ENCODE measurements at places on chromosomes 7 and 10.
A peak's percentile ranks its signal among the peaks of the same experiment; 100 is the strongest.

DNA sequence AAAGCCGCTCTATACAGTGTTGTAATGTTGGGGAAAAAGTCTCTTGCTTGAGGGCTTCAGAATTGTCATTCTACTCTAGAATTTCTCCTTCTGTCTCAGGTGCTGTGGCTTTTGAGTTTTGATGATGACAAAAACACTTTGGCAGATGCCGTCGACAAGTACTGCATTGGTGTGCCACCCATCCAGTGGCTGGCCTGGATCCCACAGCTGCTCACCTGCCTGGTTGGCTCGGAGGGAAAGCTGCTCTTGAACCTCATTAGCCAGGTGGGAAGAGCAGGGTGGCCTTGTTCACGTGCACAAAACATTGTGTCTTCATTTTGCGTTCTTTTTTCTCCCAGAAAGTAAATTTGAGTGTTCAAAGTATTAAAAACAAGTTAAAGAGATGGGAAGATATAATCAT, 112.0 kb downstream of the TRRAP start:
- DNase-seq = no peak

DNA sequence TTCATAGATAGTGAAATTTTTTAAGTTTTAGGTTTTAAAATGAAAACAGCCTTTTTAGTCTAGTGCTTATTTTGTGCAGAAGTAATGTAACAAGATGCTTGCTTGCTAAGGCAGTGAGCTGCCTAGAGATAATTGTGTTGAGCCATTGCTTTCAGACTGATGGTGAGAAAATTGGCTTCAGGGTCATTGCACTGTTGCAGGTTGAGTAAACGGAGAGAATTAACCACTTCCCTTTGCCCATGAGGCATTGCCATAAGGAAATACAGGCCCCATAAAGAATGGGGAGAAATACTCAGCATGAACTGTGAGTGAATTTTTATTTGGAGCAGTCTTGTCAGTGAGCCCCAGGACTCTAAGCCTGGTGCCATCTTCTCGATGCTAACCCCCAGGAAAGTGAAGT, 140.5 kb downstream of the LRRC4 start:
- DNase-seq = peak; percentile 62

DNA sequence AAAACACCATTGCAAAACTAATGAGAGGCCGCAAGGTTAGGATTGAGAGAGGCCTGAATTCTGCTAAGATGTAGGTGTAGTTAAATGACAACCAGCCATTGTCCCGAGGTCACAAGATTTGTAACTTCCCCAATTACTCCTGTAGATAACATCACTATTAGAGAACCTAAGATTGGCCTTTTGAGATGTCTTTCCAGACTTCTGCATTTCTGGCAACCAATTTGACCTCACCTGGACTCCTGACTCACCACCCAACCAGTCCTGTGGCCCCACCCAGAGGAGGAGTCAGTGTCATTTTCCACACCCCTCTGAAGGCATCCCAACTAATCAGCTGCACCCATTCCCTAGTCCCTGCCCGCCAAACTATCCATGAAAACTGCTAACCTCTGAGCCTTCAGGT, 115.7 kb downstream of the PRKAG2 start:
- no peak for DNase-seq

DNA sequence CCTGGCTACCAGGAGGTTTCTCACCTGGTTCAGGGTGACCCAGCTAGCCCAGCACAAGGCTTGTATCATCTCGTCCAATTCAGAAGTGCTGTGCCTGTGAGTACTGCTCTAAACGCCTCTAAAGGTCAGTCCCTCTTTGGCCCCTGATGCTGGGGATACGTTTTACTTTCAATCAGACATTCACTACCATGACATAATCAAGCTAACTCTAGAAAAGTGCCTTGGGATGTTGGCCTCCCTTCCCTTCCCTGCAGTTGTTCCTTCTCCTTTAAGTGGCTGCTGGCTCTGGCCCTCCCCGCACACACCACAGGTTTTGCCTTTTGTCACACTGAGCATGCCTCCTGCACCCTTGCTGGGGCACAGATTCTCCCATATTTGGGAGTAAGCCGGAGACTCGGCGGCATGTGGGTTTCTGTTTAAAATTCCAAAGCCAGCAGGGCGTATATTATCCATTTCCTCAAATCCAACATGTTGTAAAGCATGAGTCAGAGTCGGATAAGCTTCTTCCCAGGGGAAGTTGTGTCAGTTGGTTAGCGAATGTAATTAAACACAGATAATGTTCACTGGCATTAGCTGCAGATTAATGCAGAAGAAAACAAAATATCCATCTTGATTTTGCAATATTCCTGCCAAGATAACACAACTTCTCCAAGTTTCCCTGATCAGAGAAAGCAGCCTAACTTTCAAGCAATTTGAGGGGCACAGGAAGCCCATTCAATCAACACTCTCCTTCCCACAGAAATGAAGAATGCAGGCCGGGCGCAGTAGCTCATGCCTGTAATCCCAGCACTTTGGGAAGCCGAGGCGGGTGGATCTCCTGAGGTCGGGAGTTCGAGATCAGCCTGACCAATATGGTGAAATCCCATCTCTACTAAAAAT, 31.8 kb upstream of the VCL start:
- peak; percentile 92 for DNase-seq

GRCh38 chr7:142784716-142785115, 13.9 kb downstream of the PRSS2 start:
- no peak for DNase-seq

GRCh38 chr10:124124123-124124768, 30.8 kb upstream of the CHST15 start:
- DNase-seq = no peak

DNA sequence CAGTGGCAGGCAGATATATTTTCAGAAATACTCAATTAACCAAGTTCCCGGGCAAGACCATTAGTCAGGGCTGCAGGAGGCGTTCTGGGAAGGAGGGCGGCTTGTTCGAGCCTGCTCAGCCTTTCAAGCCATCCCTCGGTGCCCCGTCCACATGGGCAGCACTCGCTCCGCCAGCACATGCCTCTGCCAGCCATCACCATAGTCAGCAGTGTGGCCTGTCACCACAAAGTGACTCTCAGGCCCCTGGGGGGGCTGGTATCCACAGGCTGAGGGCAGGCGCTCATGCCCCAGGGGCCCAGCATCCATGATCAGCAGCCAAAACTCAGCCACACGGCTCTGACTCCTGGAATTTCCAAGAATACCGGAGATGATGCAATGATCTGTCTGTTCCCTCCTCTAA, 81.9 kb downstream of the CHST15 start:
- DNase-seq = no peak

DNA sequence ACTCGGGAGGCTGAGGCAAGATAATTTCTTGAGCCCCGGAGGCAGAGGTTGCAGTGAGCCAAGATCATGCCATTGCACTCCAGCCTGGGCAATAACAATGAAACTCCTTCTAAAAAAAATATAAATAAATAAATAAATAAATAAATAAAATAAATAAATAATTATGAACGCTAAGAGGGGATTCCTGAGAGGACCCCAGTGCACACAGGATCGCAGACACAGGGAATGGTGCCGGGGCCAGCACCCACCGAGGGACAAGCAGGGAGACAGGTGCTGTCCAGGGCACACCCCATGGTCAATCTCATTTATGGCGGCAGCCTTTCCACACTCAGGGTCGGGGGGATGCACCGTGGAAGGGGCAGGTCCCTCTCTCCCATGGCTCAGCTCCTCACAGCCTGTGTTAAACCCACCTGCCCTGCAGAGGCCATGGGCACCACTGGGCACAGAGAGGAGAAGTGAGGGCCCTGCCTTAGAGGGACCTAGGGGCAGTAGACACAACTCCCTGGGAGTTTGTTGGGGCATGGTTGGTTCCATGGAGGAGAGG, 2.2 kb upstream of the RAMP3 start:
- DNase-seq = no peak

- no peak for DNase-seq
Observed at GRCh38 chr7:28104041-28104541, 76.5 kb downstream of the JAZF1 start.

GRCh38 chr10:96463562-96463961, 50.2 kb downstream of the TLL2 start:
- no peak for DNase-seq

- no peak for DNase-seq
Observed at GRCh38 chr7:64642875-64643274, 23.1 kb upstream of the ZNF107 start.

- no peak for DNase-seq
Observed at GRCh38 chr7:1676550-1677078, 6.5 kb downstream of the ELFN1 start.

DNA sequence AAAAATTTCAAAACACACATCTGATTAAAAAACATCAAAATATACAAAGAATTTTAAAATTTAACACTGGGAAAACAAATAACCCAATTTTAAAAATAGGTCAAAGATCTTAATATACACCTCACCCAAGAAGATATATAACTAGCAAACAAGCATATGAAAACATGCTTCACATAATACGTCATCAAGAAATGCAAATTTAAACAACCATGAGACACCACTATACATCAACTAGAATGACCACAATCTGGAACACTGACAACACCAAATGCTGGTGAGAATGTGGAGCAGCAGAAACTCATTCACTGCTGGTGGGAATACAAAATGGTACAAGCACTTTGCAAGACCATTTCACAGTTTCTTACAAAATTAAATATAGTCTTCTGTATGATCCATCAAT, 498.4 kb downstream of the IPMK start:
- DNase-seq = no peak

- DNase-seq = no peak
Observed at GRCh38 chr7:135189221-135189662, 18.7 kb upstream of the CYREN start.

- DNase-seq = no peak
Observed at GRCh38 chr7:123763191-123763661, 14.4 kb upstream of the WASL start.

DNA sequence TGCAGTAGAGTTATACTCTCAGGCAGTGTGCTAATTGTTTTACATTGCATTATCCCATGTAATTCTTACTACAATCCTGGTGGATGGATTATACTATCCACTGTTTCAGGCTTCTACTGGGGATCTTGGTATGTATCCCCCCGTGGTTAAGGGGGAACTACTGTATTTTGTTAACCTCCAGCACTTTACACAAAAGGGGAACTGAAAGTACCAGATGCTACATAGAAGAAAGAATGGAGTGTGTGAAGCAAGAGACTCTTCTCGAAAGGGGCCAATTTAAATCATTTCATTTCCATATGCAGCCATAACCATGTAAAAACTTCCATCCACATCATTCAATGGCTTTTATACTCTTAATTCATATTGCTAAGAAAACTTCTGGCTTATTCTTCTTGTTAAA, 69.4 kb downstream of the C1GALT1 start:
- no peak for DNase-seq

- DNase-seq = peak; percentile 72
Observed at GRCh38 chr10:70652761-70653657, 19.3 kb upstream of the ADAMTS14 start.

GRCh38 chr10:77293773-77294172, 343.8 kb downstream of the KCNMA1 start:
- no peak for DNase-seq

DNA sequence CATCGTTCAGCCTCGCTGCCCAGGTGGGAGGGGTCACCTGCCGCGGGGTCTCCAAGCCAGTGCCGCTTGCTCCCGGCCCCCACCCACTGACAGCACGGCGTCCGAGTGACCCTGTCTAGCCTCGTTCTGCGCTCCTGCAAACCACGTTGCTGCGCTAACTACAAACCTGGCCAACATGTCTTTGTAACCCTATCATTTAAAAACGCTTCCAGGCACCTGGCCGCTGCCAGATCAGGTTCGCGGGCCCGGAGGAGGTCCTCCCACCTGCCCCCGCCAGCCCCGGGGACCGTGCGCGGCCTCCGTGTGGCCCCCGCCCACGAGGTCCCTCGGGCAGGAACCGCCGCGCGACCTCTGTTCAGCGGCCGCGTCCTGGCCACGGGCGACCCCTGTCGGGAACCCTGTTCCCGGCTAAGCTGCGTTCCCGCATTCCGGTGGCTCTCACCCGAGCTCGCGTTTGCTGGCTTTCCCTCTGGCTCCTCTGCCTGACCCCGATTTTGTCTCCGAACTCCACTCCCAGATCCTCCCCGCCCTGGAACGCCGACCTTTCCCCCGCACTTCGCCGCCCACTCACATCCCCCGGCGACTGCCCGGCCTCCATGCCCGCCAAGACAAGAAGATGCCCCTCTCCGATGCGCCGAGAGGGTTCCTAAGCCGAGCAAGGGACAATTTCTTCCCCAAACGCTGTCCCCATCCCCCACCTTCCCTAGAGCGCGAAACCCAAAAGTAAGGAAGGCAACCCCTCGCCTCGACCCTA, 2.4 kb downstream of the SFMBT2 start:
- DNase-seq = peak; percentile 87

DNA sequence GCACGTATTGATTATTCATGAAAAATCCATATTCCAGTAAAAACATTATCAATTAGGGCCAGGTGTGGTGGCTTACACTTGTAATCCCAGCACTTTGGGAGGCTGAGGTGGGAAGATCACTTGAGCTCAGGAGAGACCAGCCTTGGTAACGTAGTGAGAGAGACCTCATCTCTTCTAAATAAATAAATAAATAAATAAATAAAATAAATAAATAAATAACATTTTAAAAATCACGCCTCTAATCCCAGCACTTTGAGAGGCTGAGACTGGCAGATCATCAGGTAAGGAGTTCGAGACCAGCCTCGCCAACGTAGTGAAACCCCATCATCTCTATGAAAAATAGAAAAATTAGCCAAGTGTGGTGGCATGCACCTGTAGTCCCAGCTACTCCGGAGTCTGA, 32.1 kb downstream of the NRBF2 start:
- DNase-seq = no peak

DNA sequence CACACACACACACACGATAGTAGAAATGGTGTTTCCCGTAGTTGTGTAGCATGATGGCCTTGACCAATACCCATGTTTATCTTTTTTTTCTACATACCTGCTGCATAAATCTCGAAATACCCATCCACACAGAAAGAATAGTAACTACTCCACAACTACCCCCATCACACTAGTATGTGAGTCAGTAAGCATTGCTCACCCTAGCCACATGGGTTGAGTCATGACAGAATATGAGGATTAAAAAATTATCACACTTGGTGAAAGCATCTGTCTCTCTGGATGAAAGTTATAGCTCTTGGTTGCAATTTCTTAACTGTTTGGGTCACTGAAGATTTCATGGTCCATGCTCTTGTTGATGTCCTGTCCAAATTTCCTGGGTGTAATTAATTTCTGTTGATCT, 103.4 kb upstream of the MDFIC start:
- no peak for DNase-seq

- no peak for DNase-seq
Observed at GRCh38 chr7:79823246-79823951, 311.2 kb upstream of the GNAI1 start.

- no peak for DNase-seq
Observed at GRCh38 chr7:87083865-87084519, 24.5 kb upstream of the ELAPOR2 start.

GRCh38 chr10:30999070-30999712, 32.5 kb downstream of the ZNF438 start:
- DNase-seq = no peak

DNA sequence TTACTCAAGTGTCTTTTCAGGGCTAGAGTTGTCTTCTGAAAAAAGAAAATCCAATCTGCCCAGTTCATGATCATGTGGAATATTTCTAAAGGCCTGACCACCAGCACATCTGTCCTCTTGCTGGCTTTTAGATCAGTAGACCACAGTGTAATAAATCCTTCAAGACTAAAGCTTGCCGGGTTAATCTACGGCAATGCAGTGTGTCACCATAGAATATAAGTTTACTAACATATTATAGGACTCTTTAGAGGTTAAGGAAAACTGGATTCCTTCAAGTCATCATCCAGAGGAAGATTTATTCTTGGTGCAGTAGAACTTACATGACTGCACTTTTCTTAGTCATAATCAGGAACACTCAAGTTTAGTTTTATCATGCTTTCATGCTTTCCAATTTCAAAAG, 349.5 kb downstream of the SEMA3D start:
- no peak for DNase-seq

All from eye (tissue), 1 donor.